ENCODE measurements at places on chromosomes 13 and 19.
A peak's percentile ranks its signal among the peaks of the same experiment; 100 is the strongest.

GRCh38 chr19:41031916-41032315 lies 40.8 kb downstream of the CYP2B6 start:
- no peak for DNase-seq

DNA sequence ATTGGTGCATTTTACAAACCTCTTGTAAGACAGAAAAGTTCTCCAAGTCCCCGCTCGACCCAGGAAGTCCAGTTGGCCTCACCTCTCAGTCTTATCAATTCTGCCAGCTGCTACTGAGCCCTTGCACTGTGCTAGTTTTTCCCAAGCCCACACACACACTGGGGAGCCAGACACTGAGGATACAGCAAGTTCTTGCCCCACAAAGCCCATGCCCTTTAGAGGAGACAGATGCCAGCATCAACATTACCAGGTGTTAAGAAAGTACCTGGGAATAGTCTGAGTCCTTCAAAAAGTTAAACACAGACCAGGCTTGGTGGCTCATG lies 175.0 kb downstream of the PTPRS start:
- no peak for DNase-seq

DNA sequence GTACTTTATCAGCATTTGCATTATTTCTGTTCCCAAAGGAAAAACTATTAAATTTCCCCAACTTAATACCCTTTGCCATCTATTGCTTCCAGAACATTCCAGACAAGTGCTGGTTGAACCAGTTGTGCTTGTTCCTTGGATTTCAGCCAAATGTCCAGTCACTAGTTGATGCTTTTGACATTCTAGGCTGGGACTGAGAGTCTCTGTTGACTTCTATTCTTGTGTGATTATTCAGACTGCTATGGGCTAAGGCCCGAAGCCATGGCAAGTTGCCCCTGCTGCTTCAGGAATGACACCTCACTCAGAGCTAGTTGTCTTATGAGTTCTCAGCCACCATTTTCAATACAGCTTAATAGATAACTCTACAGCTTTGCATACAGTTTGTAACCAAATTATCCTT lies 458.1 kb upstream of the ARGLU1 start:
- peak; percentile 36 for DNase-seq

DNA sequence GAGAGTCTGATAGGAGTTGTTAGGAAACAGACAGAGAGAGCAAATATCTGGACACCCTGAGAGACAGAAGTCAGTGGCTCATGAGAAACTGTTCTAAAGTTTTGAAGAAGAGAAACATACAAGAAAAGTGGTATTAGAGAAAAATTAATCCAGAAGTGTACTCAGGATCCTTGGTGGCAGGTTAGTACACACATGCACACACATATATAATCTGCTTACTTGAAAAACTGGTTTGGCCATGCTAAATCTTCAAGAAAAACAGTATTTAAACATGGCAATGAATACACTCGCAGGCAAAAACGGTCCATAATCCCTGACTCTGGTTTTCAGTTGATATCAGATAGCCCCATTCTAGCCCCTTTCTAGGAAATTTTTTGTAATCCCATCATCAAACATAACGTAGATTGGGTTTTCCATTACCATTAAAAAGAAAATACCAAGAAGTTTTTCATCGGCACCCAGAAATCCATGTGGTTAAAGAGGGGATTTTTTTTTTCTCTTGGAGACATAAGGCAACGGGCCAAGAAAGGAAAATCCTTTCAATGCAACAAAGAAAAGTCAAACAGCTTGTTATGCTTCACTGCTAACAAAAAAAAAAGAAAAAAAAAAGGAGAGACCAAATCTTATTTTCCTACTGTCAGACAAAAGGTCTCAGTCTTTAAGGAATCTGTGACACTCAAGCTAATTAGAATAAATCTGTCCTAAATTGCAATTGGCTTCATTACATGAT lies 178.0 kb upstream of the MIR17HG start:
- no peak for DNase-seq

- no peak for DNase-seq
Measured at GRCh38 chr19:13983213-13983889, 22.8 kb downstream of the RFX1 start.

GRCh38 chr13:32045982-32046785 lies 14.6 kb downstream of the FRY start:
- peak; percentile 42 for DNase-seq

DNA sequence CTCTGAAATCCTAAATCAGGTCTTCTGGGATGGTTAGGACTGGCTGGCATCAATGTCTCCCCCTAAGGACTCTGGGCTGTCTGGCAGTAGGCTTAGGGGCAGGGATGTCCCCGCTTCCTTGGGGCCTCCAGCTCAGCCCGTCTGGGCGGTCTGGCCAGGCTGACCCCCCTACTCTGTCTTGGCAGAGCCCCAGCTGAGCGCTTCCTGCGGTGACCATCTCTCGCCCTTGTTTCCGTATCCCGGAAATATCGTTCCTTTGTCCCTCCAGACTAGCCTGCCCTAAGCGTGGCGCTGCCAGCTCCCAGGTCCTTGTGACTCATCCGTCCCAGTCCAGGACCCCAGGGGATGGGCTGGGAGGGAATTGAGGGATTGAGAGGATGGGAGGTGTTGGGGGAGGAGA lies 11.3 kb downstream of the GTPBP3 start:
- peak; percentile 49 for DNase-seq
